ENCODE measurements at places on chromosomes 7 and 10.

DNA sequence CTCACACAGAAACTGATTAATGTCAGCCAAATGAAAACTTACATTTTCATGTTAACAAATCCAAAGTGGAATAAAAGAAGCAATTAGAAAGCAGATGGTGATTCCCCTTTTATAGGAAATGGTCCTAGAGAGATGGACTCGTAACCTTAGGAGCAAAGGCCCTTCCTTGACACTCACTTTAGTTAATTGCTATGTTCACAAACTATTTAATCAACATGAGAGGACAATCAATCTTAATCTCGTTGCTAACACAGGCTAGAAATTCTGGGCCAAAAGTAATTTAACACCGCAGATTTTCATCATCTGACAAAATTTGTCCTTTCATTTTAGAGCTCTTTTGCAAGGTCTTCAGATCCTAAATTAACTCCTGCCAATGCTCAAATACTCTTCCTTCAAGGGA lies 64.0 kb upstream of the DNAJB12 start:
- no peak for DNase-seq

DNA sequence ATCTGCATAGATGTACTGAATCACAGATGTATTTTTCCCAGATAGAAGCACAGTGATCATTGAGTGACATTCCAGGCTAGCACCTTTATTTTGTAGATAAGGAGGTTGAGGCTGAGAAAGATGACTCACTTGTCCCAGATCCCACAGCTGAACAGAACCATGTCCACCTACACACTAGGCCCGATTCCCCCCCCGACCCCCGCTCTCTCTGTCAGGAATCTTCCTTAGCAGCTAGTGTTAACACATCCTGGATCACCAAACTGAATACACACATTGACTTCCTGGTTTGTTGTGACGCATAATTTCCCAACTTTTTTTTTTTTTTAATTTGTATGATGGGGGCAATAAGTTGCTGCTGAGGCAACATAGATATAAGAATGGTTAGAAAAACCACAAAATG lies 5.2 kb downstream of the SFMBT2 start:
- DNase-seq = peak; percentile 25

DNA sequence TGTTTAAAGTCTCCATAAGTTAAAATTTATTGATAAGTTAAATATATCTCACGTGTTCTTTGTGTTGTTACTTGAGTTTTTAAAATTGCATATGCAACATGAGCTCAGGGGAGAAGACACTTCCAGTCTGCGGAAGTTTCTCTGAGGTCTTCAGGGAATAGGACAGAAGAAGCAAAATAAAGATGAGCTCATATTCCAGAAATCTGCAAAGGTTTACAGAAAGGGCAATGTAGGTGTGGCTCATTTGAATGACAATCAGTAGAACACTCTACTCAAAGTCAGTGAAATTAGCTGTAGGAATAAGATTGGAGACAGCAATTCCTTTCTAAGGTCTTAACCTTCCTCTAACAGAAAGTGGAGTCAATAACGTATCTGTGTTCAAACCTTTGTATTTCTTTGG lies 53.7 kb downstream of the CACNA2D1 start:
- peak; percentile 65 for DNase-seq

DNA sequence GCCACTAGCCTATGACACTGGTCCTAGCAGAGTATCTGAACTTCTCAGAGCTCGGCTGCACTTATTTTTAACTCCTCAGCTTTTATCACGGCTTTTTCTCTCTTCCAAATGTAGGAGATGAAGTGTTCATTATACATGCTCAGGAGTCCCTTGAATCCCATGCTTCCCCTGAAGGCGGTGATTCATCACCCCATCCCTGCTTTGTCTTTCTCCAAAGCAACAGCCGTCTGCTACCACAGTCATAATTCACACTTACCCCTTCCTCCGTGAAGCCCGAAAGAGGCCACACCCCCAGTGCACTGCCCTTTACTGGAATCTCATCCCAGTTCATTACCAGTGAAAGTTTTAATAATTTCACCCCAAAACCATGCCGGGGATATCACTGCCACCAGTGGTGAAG lies 301.5 kb upstream of the SHH start:
- no peak for DNase-seq

DNA sequence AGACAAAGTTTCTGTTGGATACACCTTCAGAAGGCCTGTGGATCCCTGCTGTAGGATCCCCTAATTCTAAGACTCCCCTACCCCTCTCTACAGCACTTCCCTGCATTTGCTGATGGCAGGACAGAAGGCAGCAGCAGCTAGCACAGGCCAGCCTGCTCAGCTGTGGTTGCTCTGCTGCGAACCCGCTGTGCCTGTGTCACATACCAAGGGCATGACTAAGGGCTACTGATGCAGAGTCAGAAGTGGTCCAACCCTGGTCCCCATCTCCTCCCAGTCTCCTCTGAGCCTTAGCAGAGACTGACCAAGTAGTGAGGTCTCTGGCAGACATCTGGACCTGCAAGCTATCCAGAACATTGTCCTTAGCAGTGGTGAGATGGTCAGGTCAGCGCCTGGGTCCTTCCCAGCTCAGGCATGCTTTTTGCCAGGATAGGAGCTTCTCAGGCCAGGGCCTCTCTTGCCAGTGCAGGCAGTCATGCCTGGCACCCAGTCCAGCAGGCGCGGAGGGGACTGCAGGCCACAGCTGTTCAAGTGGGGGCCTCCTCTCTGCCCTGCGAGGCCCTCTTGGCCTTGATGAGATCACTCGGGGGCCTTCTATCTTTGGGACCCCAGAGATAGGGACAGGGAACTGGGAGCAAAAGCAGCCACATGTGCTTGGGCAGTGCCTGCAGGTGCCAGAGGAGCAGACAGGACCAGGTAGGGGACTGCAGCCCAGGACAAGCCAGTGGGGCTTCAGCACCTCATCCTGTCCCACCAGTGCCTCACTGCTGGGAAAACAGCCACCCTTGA lies 146.4 kb downstream of the ZNF248 start:
- no peak for DNase-seq

DNA sequence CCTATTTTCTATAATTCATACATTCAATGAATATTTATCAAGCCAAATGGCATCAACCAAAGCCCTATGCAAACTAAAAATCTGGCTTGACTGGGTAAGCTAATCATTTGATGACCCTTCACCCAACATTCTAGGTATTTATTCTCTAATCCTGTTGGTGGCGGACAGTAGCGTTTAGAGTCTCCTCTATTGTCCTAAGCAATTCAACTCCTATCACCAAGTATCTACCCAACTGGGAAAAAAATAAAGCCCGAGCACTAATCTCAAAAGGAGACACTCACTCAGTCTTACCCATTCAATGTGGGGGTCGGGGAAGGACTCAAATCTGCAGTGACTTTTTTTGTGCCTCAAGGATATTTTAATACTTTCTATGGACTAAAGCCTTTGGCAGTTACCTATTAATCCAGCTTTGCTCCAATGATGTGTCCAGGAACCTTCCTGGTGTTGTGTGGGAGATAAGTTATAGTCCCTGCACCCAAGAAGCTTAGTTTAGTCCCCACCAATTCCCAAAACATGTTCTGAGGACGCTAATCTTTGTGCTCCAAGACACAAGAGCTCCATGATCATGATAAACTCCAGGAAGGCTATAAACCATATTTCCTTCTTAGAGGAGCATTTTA lies 30.6 kb downstream of the DNMBP start:
- DNase-seq = no peak

- no peak for DNase-seq
These were observed 157.6 kb upstream of the PCBD1 start for GRCh38 chr10:71045936-71046335.

DNA sequence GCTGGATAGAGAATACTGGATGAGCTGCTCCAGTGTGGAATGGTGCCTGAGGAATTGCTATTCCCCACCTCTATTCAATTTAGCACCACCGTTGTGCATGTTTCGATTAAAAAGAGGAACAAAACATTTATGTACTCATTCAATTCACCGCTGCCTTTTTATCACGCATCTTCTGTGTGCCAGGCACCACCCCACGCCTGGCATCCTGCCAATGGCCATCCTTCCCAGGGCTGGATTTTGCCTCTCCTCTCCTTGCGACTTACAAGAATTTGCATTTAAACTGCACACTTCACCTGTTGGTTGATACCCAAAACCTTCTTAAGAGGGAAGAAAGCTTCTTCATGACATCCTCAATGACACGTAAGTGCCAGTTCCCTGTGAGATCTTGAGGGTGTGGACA lies 110.2 kb upstream of the DPP6 start:
- DNase-seq = no peak

Measured in muscle of leg (tissue), 16 donors.